ENCODE measurements at places on chromosomes 4 and X. TPM values are rescaled to one million over a fixed set of nuclear protein-coding genes. Genes with fewer than 3 reads are reported as not detected.

DNA sequence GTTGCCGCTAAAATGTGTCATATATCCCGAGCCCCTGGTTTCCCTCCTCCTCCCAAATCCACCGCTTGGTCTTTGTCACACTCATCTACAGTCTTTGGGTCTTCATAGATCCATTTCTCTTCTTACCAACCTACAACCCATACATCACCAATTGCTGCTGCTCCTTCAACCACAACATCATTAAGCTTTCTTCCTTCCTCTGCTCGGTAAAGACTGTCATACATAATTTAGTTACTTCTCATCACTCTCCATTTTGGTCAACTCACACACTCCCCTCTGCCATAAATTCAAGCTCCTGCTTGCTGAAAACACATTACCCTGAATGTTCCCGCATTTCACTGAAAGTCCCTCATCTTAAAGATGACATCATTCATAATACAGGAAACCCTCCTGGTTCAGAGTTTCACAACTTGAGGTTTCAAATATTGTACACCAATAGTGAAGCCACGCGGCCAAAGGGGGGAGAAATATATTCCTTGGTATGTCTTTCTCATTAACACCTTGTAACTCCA, 1.7 kb upstream of the DCTD start:
- no peak for DNase-seq

GRCh38 chrX:120752431-120753082, 122.7 kb upstream of the C1GALT1C1 start:
- no peak for DNase-seq

DNA sequence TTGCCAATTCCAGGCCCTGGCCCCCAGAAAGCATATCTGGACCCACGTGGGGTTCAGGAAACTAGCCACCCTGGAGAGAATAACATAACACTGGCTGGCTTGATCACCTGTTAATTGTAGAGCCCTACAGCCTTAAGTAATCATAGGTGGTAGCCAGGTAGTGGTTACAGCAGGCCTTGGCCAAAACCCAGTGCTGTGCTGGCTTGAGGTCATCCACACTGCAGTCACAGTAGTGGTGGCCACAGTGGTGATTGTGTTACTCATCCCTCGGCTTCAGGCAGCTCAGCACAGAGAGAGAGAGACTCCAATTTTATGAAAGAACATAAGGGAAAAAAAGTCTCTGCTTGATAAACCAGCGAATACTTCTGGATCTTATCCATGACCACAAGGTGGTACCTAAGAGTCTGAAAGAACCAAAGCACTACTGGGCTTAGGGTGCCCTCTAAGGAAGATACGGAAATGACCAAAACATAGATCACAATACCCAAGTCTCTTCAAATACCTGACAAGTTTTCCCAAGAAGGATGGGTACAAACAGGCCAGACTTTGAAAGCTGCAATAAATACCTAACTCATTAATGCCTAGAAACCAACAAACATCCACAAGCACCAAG, 46.6 kb upstream of the CDX4 start:
- DNase-seq, result no peak

GRCh38 chr4:52126966-52127365, 75.9 kb downstream of the SPATA18 start:
- no peak for DNase-seq

- DNase-seq, result no peak
These were observed 540.2 kb downstream of the GBA3 start for GRCh38 chr4:23232987-23233386.

GRCh38 chr4:152997288-152997687, 61.2 kb downstream of the FHDC1 start:
- no peak for DNase-seq

GRCh38 chrX:103535206-103535605, 15.9 kb upstream of the RAB40A start:
- no peak for DNase-seq

DNA sequence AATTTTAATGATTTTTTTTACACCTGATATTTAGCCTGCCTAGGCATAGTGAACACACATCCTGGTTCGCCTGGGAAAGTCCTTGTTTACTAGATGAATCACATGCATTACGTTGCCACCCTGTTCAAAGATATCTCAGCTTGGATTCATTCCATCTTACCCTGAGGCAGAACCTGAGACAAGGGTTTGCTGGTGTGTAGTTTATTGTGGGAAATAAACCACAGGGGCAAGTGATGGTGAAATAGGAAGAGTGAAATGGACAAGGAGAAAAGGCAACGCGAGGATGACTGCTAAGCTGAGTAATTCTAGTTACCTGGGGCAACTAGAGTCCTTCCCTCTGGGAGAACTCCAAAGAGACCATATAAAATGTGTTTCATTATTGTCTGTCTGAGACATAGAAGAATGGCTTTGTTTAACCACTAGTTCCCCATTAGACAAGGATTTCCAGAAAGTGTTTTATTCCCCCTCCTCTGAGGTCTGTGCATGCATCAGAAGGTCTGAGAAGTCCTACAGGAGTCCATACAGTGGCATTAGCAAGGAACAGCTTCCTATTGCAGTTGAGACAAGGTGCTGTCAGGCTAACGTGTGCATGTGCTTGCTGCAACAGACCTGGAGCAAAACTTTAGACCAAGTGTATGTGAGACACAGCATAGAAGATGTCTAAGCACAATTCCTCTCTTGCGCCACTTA, 797.3 kb upstream of the FRG1 start:
- peak; percentile 87 for DNase-seq

GRCh38 chrX:46340696-46341095, 204.5 kb downstream of the ZNF674 start:
- no peak for DNase-seq

GRCh38 chrX:69038188-69038587, 127.1 kb downstream of the PJA1 start:
- DNase-seq, result no peak

- DNase-seq, result no peak
These were observed 169.9 kb upstream of the AGA start for GRCh38 chr4:177611974-177612664.

GRCh38 chr4:186137196-186137794, 32.8 kb downstream of the FAM149A start:
- no peak for DNase-seq

- peak; percentile 36 for DNase-seq
These were observed 11.7 kb downstream of the OTUD5 start for GRCh38 chrX:48945517-48946348.

REST gene
- total RNA-seq, result 13.6 TPM

TREX2 gene
- total RNA-seq, result not detected

PNMA6A gene
- total RNA-seq, result 1.6 TPM

SLC10A3 gene
- total RNA-seq, result 22.6 TPM

S100G gene
- not detected for total RNA-seq

STOX2 gene
- 3.3 TPM for total RNA-seq

SH3RF1 gene
- 4.9 TPM for total RNA-seq

FRG2 gene
- not detected for total RNA-seq
